CD4-positive, alpha-beta T cell treated with Interferon gamma for 1 hour (primary cell): ENCODE measurements at places on chromosomes 16 and 17.

- DNase-seq = no peak
Observed at GRCh38 chr16:74874123-74874522, 99.5 kb upstream of the FA2H start.

- no peak for DNase-seq
Observed at GRCh38 chr16:59690216-59690615, 956.1 kb upstream of the GOT2 start.

GRCh38 chr17:82590881-82591539, 57.2 kb downstream of the WDR45B start:
- DNase-seq = no peak

GRCh38 chr16:87939562-87940423, 3.5 kb upstream of the CA5A start:
- DNase-seq = no peak

DNA sequence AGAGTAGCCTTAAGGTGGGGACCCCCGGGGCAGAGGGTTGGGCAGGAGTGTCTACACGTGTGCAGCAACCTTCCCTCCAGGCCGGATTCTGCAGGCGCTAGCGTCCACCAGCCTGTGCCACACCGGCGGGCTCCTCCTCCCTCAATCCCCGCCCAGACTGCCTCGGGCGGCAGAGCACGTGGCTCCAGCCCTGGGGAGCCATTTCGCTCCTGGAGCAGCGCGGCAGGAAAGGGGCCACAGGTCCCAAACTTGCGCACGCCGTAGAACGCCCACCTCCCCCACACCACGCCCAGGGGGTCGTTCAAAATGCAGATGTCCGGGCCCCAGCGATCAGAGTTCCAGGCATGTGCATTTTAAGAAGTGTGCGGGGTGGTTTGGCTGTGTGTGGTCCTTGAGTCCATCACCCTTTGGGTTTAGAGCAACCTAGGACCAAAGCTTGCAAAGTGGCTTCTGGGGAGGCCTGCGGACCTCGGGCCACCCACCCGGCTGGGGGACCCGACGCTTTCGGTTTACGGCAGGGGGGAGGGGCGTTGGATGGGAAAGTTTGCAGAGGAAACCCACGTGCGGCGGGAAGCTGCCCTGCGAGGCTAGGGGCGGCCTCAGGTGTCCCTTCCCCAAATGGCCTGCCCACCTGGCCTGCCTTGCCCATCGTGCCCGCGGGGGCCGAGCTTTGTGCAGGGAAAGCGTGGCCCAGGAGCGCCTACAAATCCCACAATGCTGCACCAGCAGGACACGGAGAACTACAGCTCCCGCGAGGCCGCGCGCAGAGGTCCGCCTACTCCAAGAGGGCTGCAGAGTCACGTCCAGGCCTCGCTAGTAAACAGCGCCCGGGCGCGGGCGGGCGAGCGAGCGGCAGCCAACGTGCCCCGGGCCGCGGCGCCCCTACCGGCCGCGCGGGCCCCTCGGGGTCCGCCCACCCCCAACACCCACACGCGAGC, 1.4 kb downstream of the TFAP4 start:
- peak; percentile 84 for DNase-seq
